ENCODE measurements at places on chromosomes 3 and 15.

DNA sequence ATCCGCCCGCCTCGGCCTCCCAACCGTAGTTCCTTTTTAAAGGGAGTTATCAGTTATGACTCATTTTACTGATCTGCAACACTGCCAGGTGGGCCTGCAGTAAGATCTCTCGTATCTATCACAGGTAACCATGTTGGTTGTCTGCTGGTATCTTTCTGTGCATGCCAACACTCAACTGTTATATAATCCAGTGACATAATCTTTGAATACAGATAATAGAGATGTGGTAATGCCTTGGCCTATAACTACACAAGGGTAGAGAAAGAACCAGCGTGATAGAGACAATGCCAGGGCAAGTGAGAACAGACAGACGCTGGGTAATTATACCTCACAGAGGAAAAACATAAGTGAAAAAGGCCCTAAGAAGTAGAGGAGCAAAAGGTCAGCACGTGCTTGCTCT, 11.0 kb upstream of the ARPP19 start:
- no peak for DNase-seq

- DNase-seq: no peak
These were observed 395.3 kb upstream of the TPRG1 start for GRCh38 chr3:188776447-188776846.

GRCh38 chr3:12184541-12184940, 25.8 kb upstream of the TIMP4 start:
- DNase-seq: no peak

DNA sequence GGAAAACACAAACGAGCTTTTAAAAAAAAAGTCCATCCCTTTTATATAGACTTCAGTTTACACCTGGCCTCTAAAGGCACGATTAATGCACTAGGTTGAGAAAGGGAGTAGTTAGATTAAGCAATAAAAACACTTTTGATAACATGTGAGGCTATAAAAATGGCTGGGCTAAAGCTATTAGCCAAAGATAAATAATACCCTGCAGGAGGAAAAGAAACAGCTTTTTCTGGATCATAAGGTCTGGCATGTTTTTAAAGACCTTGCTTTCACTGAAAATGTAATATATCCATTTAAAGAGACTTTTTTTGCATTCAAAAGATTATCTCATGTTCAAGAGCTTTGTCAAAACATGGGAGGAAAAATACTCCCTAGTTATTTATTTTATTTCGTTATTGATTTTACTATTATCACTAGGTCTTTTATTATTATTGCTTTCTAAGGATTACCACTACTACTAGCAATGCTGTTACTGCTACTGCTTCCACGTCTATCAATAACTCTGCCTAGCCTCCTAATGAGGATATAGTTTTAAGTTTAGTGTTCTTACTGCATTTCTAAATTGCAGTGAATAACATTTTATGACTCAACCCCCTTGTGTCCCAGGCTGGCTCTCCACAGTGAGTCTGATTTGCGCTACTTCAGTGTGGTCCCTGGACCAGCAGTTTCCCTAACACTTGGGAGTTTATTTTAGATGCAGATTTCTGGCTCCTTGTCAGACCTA, 93.4 kb downstream of the THRB start:
- peak; percentile 17 for DNase-seq

- peak; percentile 55 for DNase-seq
These were observed 17.1 kb upstream of the MUC13 start for GRCh38 chr3:124951511-124952281.

GRCh38 chr3:45178183-45179023, 32.2 kb upstream of the CDCP1 start:
- DNase-seq: no peak

DNA sequence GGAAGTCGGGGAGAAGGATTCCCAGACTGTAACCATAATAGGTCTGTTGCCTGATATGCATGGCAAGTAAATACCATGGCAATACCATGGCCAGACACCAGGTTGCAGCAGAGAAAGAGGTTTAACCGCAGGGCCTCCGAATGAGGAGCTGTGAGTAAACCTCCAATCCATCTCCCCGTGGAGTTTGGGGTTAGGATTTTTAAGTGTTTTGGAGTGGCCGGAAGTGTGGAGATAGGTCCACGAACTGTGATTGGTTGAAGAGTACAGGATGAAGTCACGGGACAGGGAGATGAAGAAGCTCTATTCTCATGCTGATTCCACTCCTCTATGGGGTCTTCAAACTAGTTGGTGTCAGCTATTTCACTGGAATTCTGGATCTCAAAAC, 127.9 kb downstream of the ST8SIA2 start:
- peak; percentile 94 for DNase-seq

GRCh38 chr15:40841741-40842140, 2.1 kb upstream of the SPINT1 start:
- no peak for DNase-seq

- DNase-seq: no peak
These were observed 71.3 kb downstream of the CMTM8 start for GRCh38 chr3:32309654-32310242.

GRCh38 chr3:154062513-154062912, 58.7 kb upstream of the ARHGEF26 start:
- DNase-seq: no peak

- no peak for DNase-seq
These were observed 384.3 kb downstream of the CACNA2D3 start for GRCh38 chr3:54506603-54507002.

DNA sequence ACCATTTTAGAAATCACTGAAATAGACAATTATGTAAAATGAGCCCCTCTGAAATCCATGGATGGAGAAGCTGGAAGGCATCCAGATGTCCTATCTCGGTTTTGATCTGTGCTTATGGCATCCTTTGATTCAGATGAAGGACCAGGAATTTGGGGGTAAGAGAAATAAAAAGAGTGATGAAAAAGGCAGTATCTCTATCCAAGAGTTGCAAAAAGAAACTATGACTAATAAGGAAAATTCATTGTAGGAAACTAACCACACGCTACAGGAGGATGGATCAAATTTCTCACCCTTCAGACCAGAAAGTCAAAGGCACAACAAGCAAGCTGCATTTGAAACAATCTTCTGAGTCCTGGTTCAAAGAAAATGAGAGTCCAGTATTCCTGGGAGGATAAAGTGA, 34.8 kb downstream of the SRGAP3 start:
- no peak for DNase-seq

DNA sequence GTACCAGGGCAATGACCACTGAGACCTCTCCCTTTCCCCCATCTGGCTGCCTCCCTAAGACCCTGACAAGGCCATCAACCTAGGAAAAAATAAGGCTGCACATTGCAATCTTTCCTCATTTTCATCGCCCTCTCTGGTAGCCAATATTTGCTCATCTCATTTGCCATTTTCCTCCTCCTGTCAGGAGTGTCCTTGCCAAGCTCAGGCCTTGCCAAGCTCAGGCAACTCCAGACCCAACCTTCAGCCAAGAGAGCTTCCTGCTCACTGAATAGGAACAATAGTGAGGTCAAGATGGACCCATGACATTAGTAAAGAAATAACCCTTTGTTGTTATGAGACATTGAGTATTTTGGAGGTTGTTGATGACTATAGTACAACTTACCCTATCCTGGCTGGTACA, 380.3 kb downstream of the RSL24D1 start:
- DNase-seq: no peak

- peak; percentile 56 for DNase-seq
These were observed 20.1 kb downstream of the RFT1 start for GRCh38 chr3:53109891-53110771.

DNA sequence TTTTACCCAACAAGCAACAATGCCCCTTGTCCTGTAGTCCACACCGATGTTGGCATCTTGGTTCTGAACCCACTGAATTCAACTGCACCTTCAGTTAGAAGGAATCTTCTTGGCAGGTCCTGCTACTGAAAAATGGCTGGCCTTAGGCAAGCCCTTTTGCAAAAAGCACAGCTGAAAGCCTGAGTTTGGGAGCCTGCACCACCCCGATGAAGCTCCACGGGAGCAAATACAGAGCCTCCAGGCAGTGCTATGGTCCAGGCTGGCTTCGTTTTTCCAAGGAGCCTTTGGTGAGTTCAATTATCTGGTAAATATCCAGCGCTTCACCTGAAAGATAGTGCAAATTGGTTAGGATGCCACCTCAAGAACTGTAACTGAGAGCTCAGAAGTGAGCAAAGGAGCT, 18.1 kb downstream of the POLG start:
- DNase-seq: no peak

GRCh38 chr3:53812434-53812833, 33.8 kb downstream of the CHDH start:
- DNase-seq: no peak

- DNase-seq: no peak
These were observed 20.3 kb upstream of the ANXA2 start for GRCh38 chr15:60418096-60418495.

GRCh38 chr3:72982609-72983366, 13.8 kb upstream of the PPP4R2 start:
- DNase-seq: no peak

- no peak for DNase-seq
These were observed 480.7 kb downstream of the FHIT start for GRCh38 chr3:60770532-60770931.

GRCh38 chr15:69011641-69012040, 2.9 kb upstream of the NOX5 start:
- DNase-seq: no peak

DNA sequence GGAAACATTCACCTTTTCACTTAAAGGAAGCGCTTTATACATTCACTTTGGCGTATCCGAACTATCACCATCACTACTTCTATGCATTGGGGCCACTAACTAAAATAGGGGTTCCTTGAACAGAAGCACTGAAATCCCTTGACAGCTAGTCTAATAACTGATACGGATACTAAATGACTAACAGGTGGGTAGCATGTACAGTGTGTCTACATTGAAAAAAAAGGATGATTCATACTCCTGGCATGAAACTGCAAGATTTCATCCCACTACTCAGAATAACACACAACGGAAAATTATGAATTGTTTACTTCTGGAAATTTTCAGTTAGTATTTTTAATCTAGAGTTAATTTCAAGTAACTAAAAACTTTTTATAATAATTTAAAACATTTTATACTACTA, 96.7 kb downstream of the SMARCC1 start:
- no peak for DNase-seq

- DNase-seq: no peak
These were observed 41.1 kb upstream of the NANOGP8 start for GRCh38 chr15:35126236-35126635.

DNA sequence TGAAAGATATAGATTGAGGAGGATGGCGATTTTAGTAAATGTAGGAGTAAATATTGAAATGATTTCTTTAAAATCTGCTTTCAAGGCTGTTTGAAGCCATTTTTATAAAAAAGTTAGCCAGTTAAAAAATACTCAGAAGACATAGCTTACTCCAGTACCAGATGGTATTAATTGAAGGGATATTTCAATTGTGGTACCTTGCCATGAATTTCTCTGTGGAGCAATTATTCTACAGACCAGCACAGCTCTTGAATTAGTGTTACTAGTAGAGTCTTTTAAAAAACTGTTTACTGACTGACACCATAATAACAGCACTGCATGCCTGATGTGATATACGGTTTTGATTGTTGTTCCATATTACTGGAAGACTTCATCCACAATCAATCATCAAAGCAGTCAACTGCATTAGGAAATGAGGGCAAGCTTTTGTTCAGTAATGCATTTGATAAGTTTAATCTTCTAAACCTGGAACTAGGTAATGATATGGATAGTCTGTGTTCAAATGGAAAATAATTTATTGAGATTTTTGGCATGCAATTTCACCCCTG, 106.4 kb downstream of the MFSD1 start:
- DNase-seq: no peak

DNA sequence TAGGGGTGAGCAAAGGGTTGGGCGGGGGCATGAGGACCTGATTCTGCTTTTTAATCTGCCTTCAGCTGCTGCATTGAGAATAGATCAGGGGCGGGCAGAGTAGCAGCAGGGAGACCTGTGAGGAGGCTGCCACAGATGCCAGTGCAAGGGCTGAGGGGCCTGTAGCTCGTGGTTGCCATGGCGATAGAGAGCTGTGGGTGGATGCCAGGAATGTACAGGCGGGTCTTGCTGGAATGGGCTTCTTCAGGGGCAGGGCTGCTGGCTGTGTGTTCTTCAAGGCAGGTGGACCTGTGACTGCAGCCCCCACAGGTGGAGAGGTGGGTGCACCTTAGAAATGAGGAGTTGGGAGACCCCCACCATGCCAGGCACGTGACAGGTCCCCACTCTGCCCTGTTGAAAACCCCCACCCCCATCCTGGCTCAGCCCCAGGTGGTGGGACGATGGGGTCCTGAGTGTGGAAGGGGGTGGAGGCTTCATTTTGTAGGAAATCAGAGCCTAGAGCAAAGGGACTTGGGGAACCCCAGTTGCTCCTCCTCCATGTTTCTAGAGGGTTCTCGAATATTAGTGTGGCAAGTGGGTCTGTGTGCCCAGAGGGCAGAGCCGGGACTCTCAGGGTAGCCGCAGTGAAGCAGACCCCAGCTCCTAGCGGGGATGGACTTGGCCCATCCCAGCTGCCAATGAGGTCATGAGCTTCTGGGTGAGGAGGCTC, 38.3 kb downstream of the SLC6A6 start:
- peak; percentile 44 for DNase-seq

- no peak for DNase-seq
These were observed 655.2 kb downstream of the RBMS3 start for GRCh38 chr3:29936054-29936453.

- DNase-seq: no peak
These were observed 26.9 kb upstream of the ADCY5 start for GRCh38 chr3:123475786-123476185.

DNA sequence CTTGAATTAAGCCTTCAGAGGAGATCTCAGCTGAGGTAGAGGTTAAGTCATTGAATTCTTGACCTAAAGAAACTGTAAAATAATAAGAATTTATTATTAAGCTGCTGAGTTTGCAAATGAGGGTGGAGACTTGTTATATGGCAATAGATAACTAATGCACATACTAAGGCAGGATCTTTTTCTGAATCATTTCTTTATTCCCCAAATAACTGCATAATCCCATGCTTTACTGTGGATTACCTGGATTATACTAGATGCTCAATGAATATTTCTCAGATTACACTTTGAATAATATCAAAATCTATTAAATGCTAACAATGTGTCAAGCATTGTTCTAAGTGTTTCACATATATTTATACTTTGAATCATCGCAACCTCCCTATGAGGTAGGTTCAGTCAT, 532.5 kb downstream of the NAALADL2 start:
- DNase-seq: no peak

DNA sequence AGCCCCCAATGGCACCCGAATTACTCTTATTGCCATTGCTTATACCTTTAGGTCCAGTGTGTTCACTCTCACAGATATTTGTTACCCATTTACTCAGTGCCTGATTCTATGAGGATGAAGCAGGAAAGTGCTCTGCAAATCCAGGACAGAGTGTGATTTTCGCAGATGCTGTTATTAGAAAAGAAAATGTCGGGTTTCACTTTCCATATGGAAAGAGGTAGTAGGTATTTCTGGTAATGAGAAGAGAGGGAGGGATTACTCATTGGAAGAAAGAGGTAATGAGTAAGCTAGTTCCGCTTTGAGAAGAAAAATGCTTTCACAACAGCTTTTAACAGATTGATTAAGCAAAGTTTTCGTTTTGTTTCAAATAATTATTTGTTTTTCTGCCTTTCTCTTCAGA, 336.3 kb upstream of the CFAP20DC start:
- DNase-seq: no peak
